IPS DF 19.7 (cell line): ENCODE measurements at places on chromosomes 2 and 18.

DNA sequence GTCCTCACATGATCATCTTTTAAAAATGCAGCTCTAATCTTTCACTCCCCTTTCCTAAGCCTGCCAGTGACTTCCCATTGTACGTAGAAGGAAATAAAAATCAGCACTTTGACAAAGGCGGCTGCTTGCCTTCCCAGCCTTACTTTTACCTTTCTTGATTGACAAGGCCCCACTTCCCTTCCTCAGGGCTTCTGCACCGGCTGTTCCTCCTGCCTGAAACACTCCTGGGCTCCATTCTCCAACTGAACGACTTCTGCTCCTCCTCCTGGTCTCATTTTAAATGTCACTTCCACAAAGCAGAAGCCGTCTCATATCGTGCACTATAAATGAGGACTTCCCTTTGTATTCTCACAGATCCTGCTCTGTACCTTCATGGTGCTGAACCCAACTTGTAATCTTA is 56.1 kb downstream of the OSBPL6 start:
- DNase-seq, result no peak

- DNase-seq, result no peak
These were observed 31.5 kb downstream of the LYPD1 start for GRCh38 chr2:132638313-132639040.

DNA sequence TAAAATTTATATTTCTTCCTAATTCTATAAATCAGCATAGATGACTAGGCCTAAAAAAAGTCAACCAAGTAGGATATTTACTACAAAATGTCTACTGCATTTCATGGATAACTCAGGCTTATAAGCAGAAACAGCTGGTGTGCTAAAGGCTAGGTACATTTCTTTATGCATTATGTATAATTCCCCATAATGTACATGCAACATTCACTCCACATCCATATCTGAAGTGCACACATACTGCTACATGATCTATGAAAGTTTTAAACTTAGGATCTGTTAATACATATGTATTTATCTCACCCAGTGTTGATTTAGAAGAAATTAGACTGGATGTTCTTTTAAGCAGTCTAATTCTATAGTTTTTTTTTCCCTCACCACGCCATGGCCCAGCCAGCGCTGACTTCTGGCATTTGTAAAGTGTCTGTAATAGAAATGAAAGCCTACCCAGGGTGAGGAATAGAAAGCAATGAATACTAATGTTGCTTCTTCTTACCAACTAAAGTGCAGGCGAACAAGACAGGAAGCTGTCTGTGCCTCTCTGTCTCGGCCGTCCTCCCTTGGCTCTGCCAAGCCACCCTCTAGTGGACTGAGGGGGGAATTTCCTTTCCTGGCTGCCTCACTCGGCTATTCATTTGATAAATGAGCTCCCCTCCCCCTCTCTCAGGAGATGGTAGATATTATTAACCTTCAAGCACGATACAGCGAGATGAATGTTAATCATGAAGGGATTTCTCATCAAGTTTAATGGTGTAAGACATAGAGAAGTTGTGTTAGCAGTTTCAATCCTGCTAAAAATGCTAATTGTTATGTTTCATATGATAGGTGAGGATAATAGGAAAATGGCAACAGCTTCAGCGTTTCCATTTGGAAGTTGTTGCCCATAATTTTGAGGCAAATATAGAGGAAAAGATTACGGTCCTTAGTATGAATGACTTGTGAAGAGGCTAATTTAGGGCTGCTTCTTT is 384.5 kb downstream of the MTX2 start:
- DNase-seq, result peak; percentile 48

- no peak for DNase-seq
These were observed 76.4 kb upstream of the UXS1 start for GRCh38 chr2:106270471-106270891.

DNA sequence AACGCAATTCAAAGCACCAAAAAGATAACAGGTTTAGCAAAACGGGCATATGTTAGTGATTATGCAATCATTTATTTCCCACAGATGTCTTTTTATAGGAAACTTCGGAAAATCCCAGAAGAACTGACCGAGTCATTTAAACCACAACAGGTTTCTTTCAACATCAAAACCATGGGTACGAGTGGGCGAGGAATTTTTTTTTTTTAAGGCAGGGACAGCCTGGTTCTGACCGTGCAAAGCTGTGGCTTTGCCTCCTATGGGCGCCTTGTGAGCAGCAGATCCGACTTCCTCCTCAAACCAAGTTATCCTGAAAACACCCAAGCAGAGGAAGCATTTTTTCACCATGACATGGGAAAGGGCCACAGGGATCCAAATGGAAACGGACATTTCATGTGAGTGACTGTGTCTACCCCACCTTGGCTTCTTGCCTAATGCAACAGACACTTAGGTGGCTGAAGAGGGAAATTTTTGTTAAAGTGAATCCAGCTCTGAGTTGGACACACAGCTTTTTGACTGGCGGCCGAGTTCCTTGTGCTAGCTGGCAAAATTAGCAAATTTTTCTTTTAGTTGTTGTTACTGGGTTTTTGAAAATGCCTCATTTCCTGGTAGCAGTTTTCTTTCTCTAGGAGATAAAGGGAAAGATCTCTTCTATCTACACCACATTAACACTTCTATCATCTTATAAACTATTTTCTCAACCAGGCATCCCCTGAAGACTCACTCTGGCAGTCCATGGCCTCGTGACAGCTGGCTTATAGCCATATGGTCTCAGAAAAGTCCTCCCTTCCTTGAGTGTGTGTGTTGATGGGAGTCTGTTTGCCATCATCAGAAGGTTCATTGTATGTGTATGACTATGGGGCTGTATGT is 487.4 kb upstream of the ZEB2 start:
- DNase-seq, result no peak

DNA sequence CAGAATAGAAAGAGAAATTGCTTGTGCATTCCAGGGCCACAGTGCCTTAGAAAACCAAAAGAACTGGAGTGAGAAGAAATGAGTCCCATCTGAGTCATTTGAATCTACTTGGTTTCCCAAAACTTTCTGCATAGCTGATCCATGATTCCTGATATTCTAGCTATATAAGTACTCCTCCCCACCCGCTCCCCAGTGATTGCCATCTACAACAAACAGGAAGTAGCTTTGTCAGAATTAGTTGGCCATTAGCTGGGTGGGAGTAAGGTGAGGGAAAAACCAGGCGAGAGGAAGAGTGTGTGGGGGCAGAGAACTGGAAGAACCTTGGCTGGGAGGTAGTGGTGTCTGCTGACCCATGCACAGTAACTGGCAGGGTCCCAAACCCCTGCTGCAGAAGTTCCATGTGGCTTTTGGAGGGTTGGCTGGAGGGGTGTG is 122.1 kb downstream of the ACAA2 start:
- DNase-seq, result no peak

DNA sequence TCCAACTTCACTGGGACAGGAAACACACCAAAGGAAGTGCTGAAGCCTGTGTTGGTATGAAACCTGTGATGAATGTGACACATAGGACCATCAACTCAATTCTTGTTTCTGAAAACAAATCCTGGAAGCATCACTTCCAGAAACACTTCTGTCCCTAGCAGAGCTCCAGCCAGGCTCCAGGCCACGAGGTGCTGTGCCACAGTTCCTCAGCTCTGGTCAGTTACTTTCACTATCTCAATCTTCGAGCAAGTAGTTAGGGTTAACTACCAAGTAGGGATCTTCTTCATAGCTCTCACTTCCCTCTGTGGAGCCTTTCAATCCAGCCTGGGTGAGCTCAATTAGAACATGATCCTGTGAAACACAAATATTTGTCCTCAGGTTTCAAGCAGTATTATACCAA is 3.6 kb upstream of the LCT start:
- DNase-seq, result no peak

DNA sequence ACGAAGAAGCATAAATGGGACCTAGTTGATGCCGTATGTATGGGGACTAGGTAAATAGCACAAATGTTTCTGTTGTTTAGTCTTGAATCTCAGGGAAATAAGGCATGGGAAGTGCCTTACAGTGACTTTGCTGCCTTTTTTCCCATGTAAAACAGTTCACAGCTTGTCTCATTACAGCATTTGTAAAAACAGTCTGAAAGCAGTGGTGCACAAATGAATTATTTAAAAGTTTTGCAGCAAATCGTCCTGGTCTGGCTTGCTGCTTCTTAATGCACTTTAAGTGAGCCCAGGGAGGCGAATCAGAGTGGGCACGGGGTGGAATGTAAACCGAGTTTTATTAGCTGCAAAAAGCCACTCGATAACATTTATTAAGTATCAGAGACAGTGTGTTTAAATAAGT is 302.0 kb upstream of the ETAA1 start:
- no peak for DNase-seq
